ENCODE measurements at places on chromosomes 7 and 10.
A peak's percentile ranks its signal among the peaks of the same experiment; 100 is the strongest.

DNA sequence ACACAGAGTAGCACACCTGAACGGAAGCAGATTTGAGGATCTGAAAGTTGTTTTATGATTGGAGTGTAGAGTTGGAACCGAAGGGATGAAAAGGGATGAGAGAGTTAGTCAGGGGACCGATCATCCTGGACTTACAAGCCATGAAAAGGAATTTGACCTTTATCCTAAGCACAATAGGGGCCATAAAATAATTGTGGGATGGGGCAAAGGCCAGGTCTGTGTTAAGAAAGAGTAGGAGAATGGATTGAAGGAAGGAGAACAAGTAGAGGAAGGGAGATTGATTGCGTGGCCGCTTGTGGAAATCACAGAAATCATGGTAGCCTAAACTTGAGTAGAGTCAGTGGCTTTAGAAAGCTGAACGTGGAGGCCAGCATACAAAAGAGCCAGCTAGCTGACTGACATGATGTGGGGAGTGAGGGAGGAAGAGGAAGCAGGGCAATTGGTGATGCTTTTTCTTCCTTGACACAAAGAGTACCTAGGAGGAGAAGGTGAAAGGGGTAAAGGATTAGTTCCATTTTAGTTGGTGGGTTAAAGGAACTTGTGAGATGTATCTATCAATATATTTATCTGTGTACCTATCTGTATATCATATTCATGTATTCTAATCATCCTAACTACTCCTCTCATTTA lies 67.1 kb upstream of the RPA3 start:
- no peak for DNase-seq

DNA sequence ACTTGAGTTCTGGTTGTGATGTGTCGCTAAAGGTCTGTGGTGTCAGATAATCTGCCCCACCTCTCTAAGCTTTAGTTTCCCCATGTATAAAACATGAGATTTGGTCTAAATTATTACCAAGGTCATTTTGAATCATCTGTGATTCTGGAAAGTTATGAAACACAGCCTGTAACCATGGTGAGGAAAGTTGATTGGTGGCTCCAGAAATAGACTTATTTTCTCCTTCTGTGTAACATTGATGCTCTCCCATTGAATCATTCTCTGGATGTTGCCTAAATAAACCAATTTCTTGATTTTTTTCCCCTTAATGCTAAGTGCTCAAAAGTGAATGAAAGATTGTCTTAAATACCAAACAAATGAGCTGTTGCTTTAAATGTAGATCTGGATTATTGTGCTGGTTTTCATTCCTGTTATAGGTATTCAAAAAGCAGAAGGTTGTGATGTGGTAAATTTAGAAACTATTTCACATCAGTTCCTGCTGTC lies 30.0 kb upstream of the PCGF5 start:
- no peak for DNase-seq

GRCh38 chr10:125056161-125057132 lies 103.9 kb downstream of the CTBP2 start:
- no peak for DNase-seq

DNA sequence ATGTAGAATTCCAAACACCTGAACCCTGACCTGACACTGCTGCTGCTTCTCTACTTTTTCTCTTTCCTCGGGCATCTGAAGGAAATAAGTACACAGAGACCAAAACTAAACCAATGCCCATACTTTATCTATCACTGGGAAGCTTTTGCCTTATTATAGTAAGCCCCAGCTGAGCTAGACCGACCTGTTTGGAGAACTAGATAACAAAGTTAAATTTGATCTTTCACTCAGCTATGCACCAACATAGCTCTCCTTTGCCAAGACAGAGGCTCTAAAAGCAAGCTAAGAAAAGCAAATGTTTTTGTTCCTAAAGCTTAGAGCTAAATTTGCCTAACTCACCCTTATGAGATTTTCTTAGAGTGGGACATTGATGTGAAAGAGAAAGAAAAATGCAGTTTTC lies 39.1 kb downstream of the NHLRC2 start:
- DNase-seq = no peak

DNA sequence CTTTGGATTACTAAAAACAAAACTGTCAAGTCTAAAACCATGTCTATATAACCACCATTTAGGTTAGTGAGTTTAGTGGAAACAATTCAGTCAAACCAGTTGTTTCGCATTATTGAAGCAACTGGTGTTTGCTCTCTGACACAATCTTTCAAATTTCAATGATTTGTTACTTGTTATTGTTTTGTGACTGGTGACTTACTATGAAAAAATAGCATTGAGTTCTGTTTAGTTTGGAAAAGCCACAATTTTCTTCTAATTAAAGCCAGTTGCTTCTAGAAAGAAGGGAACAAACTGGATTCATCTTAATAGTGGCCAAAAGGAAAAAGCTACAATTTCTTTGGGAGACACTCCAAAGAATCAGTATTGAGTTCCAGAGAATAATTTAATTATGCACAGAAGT lies 30.4 kb downstream of the LAMB4 start:
- DNase-seq = no peak

- no peak for DNase-seq
These were observed 59.0 kb downstream of the PRR15 start for GRCh38 chr7:29622335-29623265.

GRCh38 chr10:24513155-24513554 lies 210.5 kb downstream of the ARHGAP21 start:
- peak; percentile 23 for DNase-seq

DNA sequence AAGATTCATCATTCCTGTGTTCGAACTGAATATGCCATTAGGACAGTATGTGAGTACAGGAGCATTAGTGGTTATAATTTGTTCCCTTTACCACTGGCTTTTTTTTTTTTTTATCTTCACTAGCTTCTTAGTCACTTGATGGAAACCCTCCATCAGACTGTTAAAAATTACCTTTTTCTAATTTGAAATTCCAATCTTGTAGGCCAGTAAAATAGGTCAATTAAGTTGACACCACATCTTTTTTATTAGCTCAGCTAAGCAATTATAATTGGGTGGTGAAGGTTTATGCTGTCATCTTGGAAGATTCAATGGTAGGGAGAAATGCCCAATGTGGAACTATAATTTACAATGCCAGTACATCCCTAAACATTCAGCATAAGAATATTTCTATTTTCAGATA lies 6.1 kb downstream of the NRCAM start:
- DNase-seq = no peak

- DNase-seq = no peak
These were observed 77.6 kb downstream of the RNF216 start for GRCh38 chr7:5703572-5704533.

- DNase-seq = no peak
These were observed 2.0 kb downstream of the SEMA3D start for GRCh38 chr7:85184599-85185423.

GRCh38 chr10:80909254-80909653 lies 371.6 kb downstream of the SH2D4B start:
- DNase-seq = no peak

- peak; percentile 39 for DNase-seq
These were observed 147.1 kb upstream of the GDF10 start for GRCh38 chr10:47152861-47153349.

DNA sequence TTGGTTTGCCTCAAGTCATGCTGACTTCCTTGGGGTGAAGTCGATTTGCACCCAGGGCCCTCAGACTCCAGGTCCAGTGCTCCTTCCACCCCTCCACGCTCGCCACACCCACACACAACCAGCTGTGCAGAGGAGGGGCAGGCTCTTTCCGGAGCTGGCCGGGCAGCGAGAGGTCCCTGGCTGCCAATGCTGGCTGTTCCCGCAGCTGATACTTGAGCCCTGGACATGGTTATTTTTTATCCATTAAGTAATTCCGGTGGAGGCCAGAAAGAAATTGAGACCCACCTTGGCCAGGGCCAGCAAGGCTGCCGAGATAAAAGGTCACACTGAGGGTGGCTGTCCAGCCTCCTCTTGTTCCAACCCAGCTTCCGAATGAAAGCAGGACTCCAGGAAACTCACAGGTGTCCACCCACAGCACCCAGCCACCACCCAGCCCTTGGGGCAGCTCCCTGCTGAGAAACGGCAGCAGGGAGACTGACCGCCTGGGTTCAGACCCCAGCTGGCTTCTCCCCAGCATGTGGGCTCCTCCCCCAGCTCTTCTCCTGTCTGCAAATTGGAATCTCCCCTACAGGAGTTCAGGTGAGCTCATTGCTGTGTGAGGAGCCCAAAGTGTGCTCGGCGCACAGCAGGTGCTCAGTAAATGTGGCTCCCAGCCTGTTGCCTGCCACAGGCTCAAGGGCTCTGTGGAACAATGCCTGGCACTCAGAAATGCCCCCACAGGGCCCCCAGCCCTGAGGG lies 77.8 kb downstream of the PDGFA start:
- DNase-seq = no peak

DNA sequence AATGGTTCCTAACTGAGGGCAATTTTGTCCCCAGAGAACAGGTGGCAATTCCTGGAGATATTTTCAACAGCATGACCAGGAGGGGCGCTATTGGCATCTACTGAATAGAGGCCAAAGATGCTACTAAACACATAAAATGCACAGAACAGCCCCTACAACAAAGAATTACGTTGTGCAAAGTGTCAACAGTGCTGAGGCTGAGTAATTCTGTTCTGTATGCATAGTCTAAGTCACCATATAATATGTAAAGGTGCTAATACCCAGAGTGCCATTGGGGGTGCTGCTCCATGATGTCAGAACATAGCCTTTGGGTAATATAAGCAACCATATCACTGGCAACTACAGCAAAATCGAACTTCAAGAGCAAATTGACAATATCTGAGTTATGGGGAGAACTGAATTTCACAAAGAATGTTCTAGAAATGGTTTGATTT lies 213.3 kb upstream of the PHYHIPL start:
- no peak for DNase-seq

DNA sequence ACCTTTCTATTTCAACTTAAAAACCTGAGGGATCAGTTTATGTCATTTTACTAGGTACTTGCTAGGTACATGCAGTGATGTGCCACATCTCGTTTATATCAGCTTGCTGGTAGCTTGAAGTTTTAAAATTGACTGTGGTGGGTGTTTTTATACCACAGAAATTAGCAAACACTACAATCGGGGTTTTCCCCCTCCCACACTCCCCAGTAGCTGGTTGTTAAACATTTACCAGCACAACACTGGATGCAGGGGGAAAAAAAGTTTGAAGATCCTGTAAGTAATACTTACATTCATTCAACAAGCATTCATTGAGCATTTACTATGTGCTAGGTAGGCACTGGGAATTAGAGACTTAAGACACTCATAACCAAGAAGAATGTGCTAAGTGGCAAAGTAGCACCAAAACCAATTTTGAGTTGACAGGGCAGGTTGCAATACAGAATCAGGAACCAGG lies 32.6 kb downstream of the USP6NL start:
- DNase-seq = no peak

DNA sequence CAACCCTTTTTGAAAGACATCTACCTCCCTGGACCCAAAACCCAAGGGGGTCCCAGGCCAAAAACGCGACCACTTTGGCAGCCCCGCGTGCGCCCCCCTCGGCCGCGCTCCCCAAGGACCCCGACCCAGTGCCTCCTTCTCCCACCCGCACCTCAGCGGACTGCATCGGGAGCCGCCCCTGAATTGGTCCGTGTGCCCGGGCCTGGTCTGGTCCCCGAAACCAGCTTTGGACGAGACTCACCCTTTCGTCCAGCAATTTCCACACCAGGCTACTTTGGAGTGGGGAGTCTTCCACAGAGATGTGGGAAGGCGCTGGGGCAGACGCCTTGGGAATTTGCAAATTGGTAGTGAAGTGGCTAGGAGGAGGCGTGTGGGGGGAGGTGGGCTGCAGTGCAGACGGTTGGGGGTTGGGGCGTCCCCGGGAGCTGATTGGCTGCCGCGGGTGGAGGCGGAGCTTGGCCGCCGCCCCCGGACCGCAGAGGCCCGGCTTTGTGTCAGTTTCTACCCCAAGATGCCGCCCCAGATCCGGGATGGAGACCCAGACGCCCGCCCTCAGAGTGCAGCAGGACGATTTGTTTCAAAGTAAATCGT lies 16.9 kb downstream of the TCAF1 start:
- DNase-seq = no peak

- DNase-seq = peak; percentile 3
These were observed 153.1 kb upstream of the MEOX2 start for GRCh38 chr7:15839416-15840100.

GRCh38 chr7:68576366-68576765 lies 1021.9 kb upstream of the AUTS2 start:
- no peak for DNase-seq

GRCh38 chr10:110820321-110820814 lies 51.4 kb upstream of the PDCD4 start:
- DNase-seq = no peak

GRCh38 chr7:157485361-157485831 lies 148.6 kb downstream of the DNAJB6 start:
- no peak for DNase-seq

- no peak for DNase-seq
These were observed 36.2 kb downstream of the WASL start for GRCh38 chr7:123712619-123713018.

GRCh38 chr7:98831641-98832221 lies 38.1 kb downstream of the TMEM130 start:
- DNase-seq = peak; percentile 11

- DNase-seq = peak; percentile 36
These were observed 232.7 kb upstream of the TAC1 start for GRCh38 chr7:97499204-97499603.

- no peak for DNase-seq
These were observed 98.3 kb downstream of the TMEM130 start for GRCh38 chr7:98771519-98771918.

- no peak for DNase-seq
These were observed 237.6 kb upstream of the POM121L12 start for GRCh38 chr7:52797801-52798200.

DNA sequence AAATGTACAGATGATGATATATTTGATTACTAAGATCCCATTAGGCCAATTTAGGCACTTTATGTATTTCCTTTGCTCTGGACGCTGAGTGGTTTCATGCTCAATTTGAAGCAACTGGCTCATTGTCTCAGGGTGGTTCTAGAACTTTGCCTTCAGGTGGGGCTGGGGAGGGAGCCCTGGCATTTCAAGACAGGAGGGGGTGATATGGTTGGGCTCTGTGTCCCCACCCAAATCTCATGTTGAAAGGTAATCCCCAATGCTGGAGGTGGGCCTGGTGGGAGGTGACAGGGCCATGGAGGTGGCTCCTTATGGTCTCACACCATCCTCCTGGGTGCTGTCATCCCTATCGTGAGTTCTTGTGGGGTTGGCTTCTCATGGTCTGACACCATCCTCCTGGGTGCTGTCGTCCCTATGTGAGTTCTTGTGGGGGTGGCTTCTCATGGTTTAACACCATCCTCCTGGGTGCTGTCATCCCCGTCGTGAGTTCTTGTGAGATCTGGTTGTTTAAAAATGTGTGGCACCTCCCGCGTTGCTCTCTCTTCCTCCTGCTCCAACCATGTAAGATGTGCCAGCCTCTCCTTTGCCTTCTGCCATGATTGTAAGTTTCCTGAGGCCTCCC lies 151.5 kb upstream of the KLF6 start:
- no peak for DNase-seq

- DNase-seq = no peak
These were observed 288.8 kb downstream of the USP6NL start for GRCh38 chr10:11322698-11323097.

DNA sequence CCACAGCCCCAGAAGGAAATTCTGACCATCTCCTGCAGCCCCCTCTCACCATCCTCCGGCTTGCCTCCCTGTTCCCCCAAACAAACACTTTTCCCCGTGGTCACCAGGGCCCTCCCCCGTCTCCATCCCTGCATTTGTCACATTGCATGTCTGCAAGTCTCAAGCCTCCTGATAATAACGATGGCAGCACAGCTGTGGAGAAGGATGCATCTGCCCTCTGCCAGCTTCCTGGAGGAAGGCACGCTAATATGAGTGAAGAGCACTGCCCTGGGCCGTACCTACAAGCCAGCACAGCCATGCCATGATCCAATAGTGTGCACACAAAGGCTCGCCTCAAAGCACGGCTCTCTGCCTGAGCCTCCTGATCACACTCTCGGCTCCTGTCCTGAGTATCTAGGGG lies 98.5 kb downstream of the SLIT1 start:
- DNase-seq = no peak

Data from Kasumi-1 (cell line).